ENCODE measurements at places on chromosomes 2 and 18. TPM values are rescaled to one million over a fixed set of nuclear protein-coding genes. Genes with fewer than 3 reads are reported as not detected.

The ERBB4 gene
- 25.3 TPM for total RNA-seq

The PLA2R1 gene
- total RNA-seq = 5.6 TPM

The RFTN2 gene
- 4.3 TPM for total RNA-seq

The PSTPIP2 gene
- total RNA-seq = 11.5 TPM

The VIL1 gene
- total RNA-seq = 0.41 TPM

The MYO5B gene
- 23.3 TPM for total RNA-seq

The NYAP2 gene
- 1.1 TPM for total RNA-seq

The LBX2 gene
- total RNA-seq = 1.5 TPM

The GPC1 gene
- total RNA-seq = 14.7 TPM

The RAPH1 gene
- 63.8 TPM for total RNA-seq

The CHST9 gene
- 5.6 TPM for total RNA-seq

The CEBPZOS gene
- 38.5 TPM for total RNA-seq

The RTP5 gene
- not detected for total RNA-seq

The FOXI3 gene
- not detected for total RNA-seq

The OBSL1 gene
- total RNA-seq = 49.4 TPM

The KCNG3 gene
- total RNA-seq = 0.89 TPM

The SULT1C2 gene
- 1.2 TPM for total RNA-seq

The PCARE gene
- 0.95 TPM for total RNA-seq

The UGT1A8 gene
- total RNA-seq = not detected

The PKDCC gene
- total RNA-seq = 65.8 TPM

The CCDC138 gene
- 4.5 TPM for total RNA-seq

The SKA1 gene
- 1.2 TPM for total RNA-seq

Measured in lower lobe of right lung (tissue), 2 donors.